ENCODE measurements at places on chromosomes 12 and 14.

DNA sequence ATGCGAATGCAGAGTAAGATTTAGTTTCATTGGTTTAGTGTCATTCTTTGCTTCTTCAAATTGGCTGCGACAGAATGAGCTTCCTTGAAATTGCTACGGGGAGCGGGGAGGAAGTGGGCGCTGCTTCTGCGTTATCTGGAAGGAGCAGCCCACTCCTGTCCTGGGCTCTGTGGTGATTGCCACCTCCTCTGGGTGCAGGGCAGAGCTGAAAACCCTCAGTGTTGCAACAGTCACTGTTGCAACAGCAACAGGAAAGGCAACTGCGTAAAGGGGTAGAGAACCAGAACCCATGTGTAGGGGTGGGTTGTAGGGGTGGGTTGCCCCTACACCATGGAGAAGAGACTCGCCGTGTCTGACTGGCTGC lies 57.7 kb downstream of the MAX start:
- no peak for DNase-seq

DNA sequence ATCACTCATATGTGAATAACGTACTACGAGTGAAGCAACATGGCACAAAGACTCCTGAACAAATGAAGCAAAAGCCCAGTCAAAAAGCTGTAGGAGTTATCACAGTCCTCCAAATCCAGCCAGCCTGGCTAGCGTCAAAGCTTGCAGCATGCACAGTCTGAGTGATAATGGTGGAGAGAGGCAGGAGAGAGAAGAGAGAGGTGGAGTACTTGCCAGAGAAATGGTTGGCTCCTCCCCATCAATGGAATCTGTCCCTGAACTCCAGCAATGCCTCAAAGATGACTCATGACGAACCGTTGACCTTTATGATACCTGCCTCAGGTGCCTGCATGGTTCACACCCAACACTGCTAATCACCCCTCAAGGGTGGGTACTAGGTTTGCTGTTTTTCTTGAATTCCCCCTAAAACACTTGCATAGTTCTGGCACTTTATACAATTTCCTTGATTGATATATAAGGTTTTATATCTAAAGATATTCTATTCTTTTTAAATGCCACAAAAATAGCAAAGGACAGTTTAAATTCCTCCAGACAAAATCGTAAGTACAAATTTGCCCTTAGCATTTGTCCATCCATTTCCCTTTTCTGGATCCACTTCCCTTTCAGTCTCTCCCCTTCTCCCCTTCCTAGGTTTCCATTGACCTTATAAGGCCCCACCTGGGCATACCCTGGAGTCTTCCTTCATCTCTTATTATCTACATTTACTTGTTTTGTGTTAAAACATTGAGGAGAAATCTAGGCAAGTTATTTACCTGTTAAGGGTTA lies 10.2 kb downstream of the ARHGDIB start:
- DNase-seq, result no peak

DNA sequence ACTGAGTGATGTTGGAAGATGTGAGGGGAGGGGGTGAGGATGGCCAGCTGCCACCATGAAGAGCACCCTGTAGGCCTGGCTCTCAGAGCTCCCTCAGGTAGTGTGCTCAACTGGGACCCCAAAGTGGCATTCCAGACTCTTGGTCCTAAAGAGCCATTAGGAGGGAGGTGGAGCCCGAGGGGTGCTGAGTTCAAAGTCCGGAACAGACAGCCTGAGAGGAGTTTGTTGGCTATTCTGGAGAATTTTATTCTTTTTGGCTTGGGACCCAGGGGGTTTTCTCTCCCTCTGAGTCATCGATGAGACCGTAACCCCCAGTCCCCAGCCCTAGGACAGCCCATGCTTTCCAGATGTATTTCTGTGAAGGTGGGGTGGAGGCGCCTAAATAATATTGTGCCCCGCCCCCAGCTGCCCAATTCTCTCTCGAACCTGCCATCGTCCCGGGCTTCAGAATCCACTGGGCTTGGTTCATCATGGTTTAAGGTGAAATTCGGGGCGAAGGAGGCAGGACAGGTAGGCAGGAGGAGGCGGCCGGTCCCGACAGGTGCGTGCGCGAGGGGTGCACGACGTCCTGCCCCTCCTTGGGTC lies 690 bp upstream of the RBP5 start:
- no peak for DNase-seq

DNA sequence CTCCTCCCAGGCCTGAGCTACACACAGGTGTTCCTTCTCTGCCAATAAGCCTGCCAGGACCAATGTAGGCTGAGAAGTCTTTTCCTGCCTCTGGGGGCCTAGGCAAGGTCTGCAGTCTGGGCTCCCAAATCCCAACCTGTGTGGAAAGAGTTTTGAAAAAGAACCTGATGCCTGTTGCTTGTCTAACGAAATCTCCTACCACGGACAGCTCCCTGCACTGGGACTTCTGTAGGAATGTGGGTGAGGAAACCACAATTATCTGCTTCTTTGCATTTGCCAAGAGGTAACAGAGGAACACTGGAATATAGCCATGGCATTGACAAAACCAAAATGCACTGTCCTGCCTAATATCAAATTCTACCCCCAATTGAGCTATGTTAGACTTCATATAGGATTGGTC lies 877.0 kb upstream of the TMEM132C start:
- DNase-seq, result peak; percentile 87

GRCh38 chr12:5293773-5294172 lies 138.1 kb upstream of the NTF3 start:
- DNase-seq, result no peak

- DNase-seq, result no peak
Measured at GRCh38 chr14:50864946-50865345, 6.9 kb upstream of the ABHD12B start.

DNA sequence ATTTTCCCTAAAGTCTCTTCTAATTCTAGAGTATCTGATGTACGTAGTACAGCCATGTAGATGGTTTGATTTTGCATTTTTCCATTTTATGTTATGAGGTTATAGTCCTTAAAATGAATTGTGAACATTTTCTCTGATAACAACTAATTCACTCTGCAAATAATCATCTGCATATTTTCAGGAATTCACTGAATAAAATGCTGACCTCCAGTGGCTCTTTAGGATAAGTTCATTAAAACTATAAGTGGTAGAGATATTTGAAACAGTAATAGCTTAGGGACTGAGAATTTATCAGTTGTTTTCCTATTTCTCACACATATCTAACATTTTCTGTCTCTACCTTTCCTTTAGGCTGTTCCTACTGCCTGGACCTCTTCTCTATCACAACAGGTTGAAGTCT lies 4.4 kb downstream of the MSRB3 start:
- no peak for DNase-seq

DNA sequence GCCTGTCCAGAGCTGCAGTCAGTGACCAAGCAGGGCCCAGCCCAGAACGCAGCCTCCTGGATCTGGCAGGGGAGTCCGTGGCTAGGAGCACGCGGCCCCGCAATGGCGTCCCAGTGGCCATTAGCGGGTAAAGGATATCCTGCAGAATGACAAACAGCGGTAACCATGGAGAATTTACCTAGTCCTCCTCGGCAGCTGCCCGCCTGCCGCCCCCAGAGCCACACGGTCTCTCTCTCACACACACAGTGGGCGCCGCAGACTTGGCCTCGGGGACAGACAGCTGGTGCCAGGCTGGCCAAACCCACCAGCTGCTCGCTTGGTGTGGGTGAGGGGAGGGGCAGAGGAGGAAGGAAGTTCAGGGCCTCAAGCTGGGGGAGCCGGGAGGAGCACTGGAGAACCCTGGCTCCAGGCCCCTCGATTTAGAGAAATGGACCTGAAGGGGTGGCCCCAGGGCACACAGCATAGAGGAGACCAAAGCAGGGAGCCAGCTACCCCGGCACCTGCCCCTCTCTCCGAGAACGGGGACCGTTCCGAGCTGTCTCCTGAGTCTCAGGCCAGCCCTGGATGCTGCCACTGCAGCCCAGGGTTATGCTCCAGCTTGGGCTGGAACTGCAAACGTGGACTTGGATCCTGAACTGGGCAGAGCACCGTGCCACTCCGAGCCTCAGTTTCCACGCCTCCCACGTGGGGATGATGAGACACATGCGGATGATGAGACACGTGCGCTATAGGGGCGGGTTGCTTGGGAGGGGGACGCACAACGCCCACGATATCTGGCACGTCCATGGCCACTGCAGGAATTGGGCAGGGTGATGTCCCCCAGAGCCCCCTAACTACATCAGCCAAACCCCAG lies 3.4 kb downstream of the CDK2AP1 start:
- DNase-seq, result peak; percentile 15

GRCh38 chr14:83994020-83994419 lies 1535.9 kb upstream of the FLRT2 start:
- peak; percentile 29 for DNase-seq

DNA sequence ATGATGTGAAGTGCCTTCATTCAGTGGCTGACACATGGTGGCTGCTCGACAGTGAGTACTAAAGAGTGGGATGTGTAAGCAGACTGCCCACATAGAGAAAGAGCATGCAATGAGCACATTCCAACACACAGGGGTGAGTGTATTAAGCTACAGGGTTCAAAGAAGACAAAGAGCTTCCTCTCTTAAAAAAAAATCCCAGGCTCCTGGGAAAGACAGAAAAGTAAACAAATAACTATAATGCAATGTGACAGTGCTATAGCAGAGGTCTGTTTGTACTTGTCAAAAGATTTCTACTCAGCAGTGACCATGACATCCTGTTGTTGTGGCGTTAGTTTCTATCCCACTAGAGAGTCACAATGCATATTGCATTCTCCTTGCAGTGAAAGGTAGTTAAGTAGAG lies 12.4 kb upstream of the PCNX1 start:
- no peak for DNase-seq

DNA sequence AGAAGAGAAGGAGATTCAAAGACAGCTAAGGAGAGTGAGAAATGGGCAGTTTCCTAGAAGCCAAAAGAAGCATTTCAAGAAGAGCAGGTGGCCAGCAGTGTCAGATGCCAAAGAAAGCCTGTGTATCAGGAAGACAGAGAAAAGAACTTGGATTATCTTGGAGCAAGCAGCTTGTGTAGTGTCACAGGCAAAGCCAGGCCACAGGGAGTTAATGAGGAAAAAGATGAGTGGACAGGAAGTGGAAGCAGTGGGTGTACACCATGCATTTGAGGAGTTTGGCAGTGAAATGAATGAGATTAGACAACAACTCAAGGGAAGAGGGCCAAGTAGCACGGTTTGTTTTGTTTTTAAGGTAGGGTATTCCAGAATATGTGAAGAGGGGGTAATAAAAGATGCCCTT lies 5.6 kb upstream of the MYH7 start:
- no peak for DNase-seq

DNA sequence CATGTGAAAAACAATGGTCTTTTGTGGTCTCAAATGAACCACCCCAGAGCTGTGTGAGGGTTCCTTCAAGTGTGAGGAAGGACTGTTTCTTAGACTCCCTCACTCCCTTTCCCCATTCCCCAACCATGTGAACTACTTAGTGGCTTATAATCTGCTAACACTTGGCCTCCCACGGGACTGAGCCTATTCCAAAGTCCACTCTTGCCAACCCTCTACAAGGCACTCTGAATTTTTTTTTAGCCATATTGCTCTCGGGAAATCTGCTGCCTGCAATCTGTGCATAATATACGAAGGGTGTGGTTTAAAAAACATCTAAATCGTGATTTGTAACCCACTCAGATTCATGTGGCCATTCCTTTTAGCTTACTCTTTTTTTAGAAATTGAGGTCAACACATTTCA lies 2.6 kb downstream of the SVOP start:
- no peak for DNase-seq

DNA sequence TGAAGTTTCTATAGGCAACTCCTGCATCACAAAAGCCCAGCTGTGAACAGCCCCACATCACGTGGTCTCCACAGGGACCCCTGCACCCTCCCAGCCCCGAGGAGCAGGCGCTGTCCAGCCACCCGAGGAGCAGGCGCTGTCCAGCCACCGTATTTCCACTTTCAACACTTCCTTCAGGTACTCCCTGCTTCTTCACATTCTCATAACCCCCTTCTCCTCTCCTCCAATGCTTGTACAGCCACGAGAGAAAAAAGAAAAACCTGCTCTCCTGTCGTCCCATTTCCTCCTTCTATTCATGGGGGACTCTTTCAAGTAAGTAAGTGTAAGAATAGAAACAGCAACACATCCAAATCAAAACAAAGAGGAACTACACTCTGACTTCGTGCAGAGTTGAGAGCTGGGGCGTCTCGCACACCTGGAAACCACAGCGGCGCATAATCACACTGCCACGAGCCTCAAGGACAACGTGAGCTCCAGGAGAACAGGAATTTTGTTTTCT lies 11.9 kb downstream of the CDC42BPB start:
- DNase-seq, result no peak

- peak; percentile 79 for DNase-seq
Measured at GRCh38 chr14:58861586-58861985, 223.8 kb downstream of the DACT1 start.

DNA sequence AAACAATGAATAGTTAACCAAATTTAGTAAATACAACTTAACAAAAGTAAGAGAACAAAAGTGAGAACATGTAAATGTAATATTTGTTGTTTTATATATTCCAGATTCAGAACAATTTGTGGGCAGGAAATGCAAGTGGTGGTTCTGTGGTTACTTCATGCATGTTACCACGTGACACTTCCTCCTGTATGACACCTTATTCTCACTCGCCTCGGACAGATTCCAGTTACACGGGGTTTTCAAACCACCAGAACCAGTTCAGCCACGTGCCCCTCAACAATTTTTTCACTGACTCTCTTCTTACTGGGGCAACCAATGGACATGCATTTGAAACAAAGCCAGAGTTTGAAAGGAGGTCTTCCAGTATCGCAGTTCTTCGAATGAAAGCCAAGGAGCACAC lies 21.0 kb downstream of the ALX1 start:
- no peak for DNase-seq

DNA sequence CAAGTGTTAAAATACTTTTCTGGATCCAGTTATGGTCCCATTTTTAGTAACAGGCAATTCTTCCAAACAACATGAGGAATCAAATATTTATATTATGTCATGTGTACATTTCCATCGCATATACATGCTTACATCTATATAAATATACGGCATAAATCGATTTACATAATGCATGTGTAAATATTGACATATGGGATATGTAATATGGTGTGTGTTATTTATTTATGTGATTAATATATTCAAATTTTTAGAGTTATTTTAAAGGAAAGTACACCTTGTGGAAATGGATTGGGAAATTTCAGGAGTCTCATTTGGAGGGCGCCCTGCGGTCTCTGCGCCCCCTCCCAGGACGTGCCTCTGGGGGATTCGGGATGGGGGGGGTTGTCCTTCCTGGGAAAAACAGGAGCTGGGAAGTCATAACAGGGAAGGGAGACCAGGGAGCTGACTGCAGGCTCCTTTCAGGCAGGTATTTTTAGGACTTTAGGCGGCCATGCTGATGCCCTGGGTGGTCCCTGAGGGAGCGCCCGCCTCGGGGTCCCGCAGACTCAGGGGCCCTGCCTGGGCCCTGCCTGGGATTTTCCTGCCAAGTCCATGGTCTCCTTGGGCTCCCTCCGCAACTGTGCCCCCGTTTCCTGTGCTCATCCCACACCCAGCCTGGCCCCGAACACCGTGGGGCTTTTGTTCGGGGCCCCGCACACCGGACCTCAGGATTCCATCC lies 82.7 kb upstream of the SFSWAP start:
- DNase-seq, result no peak

DNA sequence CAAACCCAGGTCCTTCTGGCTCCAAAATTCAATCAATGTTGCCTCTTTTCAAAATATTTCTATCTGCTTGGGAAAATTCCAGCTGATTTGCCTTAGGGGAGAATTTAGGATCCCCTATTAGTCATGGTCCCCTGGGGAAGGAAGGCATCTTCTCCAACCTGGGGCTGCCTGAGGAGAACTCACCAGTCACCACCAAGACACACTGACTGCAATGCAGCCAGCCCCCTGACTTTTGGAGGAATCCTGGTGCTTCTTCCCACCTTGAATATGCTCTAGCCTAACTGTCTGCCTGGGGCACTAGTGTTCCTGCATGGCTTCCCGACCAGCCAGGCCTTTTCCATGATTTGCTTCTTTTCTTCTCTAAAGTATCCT lies 71.8 kb upstream of the BCL2L14 start:
- DNase-seq, result no peak
